AG09319 (cell line): ENCODE measurements at places on chromosomes 1 and 21.

- no peak for DNase-seq
Measured at GRCh38 chr1:46656643-46657042, 11.5 kb downstream of the ATPAF1 start.

DNA sequence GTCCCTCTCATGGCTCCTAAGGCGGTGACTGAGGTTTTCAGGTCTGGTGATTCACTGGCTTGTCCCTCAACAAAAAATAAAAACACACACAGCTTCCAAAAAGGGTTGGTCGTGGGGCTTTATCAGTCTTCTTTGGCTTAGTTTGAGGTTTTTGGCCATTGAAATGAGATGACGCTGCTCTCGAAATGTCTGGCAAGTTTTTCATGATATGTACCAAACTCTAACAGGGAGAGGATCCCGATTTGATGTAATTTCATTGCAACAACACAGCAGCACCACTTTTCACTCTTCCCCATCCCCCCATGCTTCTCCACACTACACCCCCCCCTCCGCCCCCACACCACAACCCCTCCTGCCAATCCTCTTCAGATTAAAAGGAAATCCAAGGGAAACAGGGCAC is 187.1 kb upstream of the NFIA start:
- DNase-seq = no peak

DNA sequence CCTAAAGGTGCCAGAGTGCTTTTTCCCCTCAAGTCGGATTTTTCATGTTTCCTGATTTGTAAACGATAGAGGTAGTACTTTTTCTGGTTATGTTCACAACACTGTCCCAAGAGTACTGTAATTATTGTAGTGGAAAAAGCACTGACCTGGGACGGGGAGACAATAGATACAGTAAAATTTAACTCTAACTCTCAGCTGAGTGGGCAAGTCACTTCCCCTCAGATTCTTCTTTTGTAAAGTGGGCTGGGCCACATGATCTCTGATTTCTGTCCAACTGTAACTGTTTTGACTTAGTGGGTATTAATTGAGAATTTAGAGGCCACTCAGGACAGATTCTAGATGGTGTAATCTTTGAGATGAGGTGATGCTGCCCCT is 19.1 kb downstream of the MARCKSL1 start:
- no peak for DNase-seq

DNA sequence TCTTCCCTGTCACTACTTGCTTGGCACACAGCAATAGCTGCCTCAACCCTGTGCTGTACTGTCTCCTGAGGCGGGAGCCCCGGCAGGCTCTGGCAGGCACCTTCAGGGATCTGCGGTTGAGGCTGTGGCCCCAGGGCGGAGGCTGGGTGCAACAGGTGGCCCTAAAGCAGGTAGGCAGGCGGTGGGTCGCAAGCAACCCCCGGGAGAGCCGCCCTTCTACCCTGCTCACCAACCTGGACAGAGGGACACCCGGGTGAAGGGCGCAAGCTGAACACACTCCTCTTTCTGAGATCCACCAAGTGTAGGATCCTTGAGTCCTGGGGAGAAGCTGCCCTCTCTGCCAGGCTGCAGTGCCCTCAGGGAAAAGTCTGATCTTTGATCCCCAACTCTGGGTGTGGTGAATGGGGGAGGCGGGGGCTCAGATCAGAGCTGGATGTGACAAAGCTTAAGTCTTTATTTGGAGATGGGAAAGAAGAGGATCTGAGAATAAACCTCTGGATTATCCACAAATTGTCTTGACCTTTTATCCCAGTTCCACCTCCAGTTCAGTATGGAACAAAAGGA is 1.2 kb downstream of the RXFP4 start:
- DNase-seq = no peak

DNA sequence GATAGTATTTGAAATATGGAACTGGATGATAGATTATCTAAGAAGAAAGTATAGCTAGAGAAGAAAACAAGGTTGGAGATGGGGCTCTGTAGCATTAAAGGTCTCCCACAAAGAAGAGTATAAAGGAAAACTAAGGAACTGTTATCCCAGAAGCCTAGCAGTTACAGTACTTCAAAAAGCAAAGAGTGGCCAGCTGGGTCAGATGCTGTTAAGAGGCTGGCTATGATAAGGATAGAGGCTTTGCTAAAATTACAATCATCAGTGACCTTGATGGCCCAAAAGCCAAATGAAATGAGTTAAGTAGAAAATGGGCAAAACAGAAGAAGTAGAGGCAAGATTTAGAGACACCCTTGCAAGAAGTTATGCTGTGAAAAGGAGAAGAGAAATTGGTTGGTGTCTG is 25.1 kb upstream of the ANGPTL1 start:
- DNase-seq = no peak
